ENCODE measurements at places on chromosomes 6 and 20. TPM values are rescaled to one million over a fixed set of nuclear protein-coding genes. Genes with fewer than 3 reads are reported as not detected.

The EFCAB8 gene
- total RNA-seq, result not detected

The PROKR2 gene
- not detected for total RNA-seq

The RAD21L1 gene
- total RNA-seq, result not detected

The SLC22A3 gene
- total RNA-seq, result 16.5 TPM

The BPIFB4 gene
- not detected for total RNA-seq

DNA sequence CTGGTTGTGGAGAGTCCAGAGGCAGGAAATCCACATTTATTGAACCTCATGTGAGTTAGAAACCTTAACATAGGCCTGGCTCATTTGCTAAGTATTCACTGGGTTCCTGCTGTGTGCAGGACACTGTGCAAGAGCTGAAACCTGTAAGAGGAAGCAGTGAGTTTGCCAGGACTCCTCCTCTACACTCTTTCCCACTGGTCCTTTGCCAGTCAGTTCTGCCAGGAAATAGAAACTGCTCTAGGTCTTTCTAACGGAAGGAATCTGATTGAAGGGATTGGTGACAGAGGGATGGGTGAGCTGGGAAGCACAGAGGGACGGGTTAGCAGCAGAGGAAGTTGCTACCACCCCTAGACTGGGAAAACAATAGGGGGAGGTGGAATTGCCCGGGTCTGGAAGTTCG, 234.2 kb upstream of the ECI2 start:
- H3K36me3 ChIP-seq, result no peaks in the 10 kb centered on the region
- no peaks in the 10 kb centered on the region for H3K27me3 ChIP-seq
- DNase-seq, result no peak
- H3K4me1 ChIP-seq, result peaks cover 9% of the 10 kb centered on the region
- H3K4me3 ChIP-seq, result no peak overlapping the region

GRCh38 chr20:6305536-6305935, 182.7 kb upstream of the FERMT1 start:
- no peak overlapping the region for H3K27ac ChIP-seq
- H3K27me3 ChIP-seq, result no peaks in the 10 kb centered on the region
- H3K4me3 ChIP-seq, result no peak overlapping the region
- H3K36me3 ChIP-seq, result no peaks in the 10 kb centered on the region
- no peaks in the 10 kb centered on the region for H3K4me1 ChIP-seq

DNA sequence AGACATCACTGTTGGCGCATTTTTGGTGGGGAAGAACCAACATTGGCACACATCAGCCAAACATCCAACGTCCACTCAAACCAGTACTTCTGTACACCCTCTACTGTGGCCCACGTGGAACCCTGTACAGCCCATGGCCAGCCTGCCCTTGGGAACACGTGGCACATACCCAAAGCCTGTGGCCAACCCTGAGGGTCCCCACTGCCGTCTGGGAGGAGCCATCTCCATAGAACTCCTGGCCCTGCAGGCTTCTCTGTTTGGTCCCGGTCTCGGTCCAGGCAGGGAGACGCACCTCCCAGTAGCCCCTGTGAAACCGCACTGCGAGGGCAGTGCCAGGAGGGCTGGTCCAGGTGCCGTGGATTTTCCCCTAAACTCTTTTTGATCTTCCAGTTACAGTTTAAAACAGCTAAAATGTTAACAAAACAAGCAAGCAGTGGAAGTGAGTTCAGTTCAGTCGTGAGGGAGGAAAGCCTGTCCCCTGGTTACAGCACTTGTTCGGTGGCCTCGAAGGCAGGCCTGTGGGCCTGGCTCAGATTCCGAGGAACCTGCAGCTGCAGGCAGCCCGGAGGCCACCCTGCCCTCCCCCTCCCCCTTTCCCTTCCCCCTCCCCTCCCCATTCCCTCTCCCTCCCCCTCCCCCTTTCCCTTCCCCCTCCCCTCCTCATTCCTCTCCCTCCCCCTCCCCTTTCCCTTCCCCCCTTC, 233.7 kb downstream of the DLL1 start:
- no peaks in the 10 kb centered on the region for H3K27me3 ChIP-seq
- no peaks in the 10 kb centered on the region for H3K36me3 ChIP-seq
- DNase-seq, result no peak
- no peaks in the 10 kb centered on the region for H3K4me1 ChIP-seq
- H3K27ac ChIP-seq, result no peak overlapping the region
- no peak overlapping the region for H3K4me3 ChIP-seq

- H3K4me1 ChIP-seq, result peaks cover 62% of the 10 kb centered on the region
- no peak for DNase-seq
- H3K36me3 ChIP-seq, result no peaks in the 10 kb centered on the region
- H3K4me3 ChIP-seq, result no peak overlapping the region
These were observed 78.6 kb downstream of the KIF13A start for GRCh38 chr6:17908831-17909230.

GRCh38 chr6:127266178-127266891, at the start of gene RNF146:
RNF146 (plus strand) TSS chr6:127266864; CDS start chr6:127280339, 13,475 bp downstream.
- peak within 1 kb of the TSS; percentile 95 for H3K4me3 ChIP-seq
- H3K27ac ChIP-seq, result peak within 1 kb of the TSS; percentile 99
- H3K4me1 ChIP-seq, result peaks cover 34% of the 10 kb centered on the region

DNA sequence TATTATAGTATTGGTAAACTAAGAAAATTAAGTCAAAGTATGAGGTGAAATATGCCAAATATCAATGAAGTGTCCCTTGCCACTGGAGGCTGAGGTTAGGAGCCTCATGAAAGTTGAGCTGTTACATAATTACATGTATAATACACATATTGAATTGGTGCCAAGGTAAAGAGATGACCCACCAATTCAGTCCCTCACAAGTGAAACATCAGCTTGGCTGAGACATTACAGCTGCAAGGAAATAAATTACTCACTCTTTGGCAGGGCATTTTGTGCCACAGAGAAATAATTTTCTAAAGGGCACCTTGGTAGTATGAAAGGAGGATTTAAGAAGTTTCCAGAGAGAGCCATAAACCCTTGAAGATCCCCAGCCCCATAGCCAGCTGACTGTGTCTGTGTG, 127.4 kb downstream of the ADGRG6 start:
- no peak for DNase-seq
- H3K4me1 ChIP-seq, result no peaks in the 10 kb centered on the region
- H3K27ac ChIP-seq, result no peak overlapping the region
- no peak overlapping the region for H3K4me3 ChIP-seq

DNA sequence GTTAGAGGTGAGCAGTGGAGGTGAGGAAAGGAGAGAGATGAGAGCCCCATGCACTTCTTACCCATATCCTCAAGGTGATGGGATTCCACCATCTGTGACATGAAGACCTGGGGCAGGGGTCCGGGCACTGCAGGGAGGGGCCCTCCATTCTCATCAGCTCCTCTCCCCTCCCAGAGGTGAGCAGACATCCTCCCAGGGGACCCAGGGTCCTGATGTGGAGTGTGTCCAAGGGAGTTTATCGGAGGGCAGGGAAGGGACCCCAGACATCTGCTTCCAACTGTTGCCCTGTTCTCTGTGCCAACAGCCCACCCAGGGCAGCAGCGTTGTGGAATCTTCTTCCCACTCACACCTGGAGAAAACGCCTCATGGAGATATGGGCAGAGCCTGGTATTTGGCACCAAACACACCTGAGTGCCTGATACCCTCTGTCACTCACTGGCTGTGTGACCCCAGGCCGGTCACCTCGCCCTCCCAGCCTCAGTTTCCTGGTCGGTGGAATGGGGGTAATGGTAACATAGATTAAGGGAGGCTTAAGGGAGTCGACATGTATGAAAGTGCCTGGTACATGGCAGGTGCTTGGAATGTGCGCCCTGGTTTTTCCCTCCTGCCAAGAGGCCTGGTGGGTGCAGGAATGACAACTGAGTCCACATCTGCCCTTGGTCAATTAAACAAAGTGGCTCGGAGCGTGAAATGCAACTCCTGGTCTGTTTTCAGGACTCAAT, 227.9 kb downstream of the PREX1 start:
- DNase-seq, result no peak
- H3K36me3 ChIP-seq, result no peaks in the 10 kb centered on the region
- no peak overlapping the region for H3K27ac ChIP-seq
- no peaks in the 10 kb centered on the region for H3K4me1 ChIP-seq
- H3K4me3 ChIP-seq, result no peak overlapping the region
- no peaks in the 10 kb centered on the region for H3K27me3 ChIP-seq

DNA sequence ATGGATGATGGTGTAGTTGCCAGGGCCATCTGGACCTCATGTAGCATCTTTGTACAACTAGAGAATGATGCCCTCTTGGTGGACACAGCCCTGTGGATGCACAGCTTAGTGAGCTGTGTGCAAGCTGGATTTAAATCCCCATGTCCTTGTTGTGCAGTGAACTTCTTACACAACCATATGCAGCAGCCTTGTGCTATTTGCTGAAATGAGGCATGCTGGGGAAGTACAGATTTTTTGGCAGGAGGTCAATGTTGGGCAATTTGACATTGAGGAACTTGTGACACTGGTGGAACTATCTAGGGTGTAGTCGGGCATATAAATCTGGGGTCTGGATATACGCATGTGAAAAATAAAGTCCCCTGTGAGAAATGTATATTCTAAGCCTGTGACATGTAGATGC, 5.8 kb upstream of the CDC5L start:
- DNase-seq, result no peak
- no peak overlapping the region for H3K4me3 ChIP-seq
- H3K27me3 ChIP-seq, result no peaks in the 10 kb centered on the region

- no peaks in the 10 kb centered on the region for H3K27me3 ChIP-seq
- H3K36me3 ChIP-seq, result no peaks in the 10 kb centered on the region
- DNase-seq, result no peak
- no peak overlapping the region for H3K27ac ChIP-seq
- H3K4me3 ChIP-seq, result no peak overlapping the region
These were observed 42.5 kb downstream of the MBOAT1 start for GRCh38 chr6:20169786-20170185.

DNA sequence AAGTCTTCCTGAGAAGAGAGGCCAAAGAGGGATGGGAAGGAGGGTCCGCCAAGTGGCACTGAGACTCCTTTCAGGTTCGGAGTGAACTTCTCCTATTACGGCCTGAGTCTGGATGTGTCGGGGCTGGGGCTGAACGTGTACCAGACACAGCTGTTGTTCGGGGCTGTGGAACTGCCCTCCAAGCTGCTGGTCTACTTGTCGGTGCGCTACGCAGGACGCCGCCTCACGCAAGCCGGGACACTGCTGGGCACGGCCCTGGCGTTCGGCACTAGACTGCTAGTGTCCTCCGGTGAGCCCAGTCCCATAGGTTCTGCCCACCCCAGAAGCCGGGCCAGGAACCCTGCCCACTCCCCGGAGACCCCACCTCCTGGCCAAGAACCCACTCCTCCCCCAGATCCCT, 4.1 kb downstream of the SLC22A7 start:
- no peaks in the 10 kb centered on the region for H3K4me1 ChIP-seq
- no peaks in the 10 kb centered on the region for H3K36me3 ChIP-seq
- no peaks in the 10 kb centered on the region for H3K27me3 ChIP-seq
- H3K27ac ChIP-seq, result no peak overlapping the region

GRCh38 chr6:162463576-162463975, 264.0 kb downstream of the PRKN start:
- H3K36me3 ChIP-seq, result no peaks in the 10 kb centered on the region
- H3K27me3 ChIP-seq, result no peaks in the 10 kb centered on the region
- H3K4me1 ChIP-seq, result no peaks in the 10 kb centered on the region
- H3K4me3 ChIP-seq, result no peak overlapping the region
- no peak overlapping the region for H3K27ac ChIP-seq
- DNase-seq, result no peak

- no peaks in the 10 kb centered on the region for H3K4me1 ChIP-seq
- H3K4me3 ChIP-seq, result no peak overlapping the region
- no peaks in the 10 kb centered on the region for H3K27me3 ChIP-seq
- no peaks in the 10 kb centered on the region for H3K36me3 ChIP-seq
- no peak overlapping the region for H3K27ac ChIP-seq
These were observed 127.6 kb upstream of the BTBD3 start for GRCh38 chr20:11790046-11790445.

GRCh38 chr20:49286689-49287551, 9.1 kb upstream of the ZNFX1 start:
- peaks cover 94% of the 10 kb centered on the region for H3K36me3 ChIP-seq
- H3K4me1 ChIP-seq, result peaks cover 33% of the 10 kb centered on the region
- no peak overlapping the region for H3K27ac ChIP-seq
- H3K4me3 ChIP-seq, result no peak overlapping the region
- H3K27me3 ChIP-seq, result no peaks in the 10 kb centered on the region

GRCh38 chr6:88008411-88008810, 39.2 kb upstream of the SPACA1 start:
- no peak overlapping the region for H3K27ac ChIP-seq
- H3K4me3 ChIP-seq, result no peak overlapping the region
- no peaks in the 10 kb centered on the region for H3K4me1 ChIP-seq

DNA sequence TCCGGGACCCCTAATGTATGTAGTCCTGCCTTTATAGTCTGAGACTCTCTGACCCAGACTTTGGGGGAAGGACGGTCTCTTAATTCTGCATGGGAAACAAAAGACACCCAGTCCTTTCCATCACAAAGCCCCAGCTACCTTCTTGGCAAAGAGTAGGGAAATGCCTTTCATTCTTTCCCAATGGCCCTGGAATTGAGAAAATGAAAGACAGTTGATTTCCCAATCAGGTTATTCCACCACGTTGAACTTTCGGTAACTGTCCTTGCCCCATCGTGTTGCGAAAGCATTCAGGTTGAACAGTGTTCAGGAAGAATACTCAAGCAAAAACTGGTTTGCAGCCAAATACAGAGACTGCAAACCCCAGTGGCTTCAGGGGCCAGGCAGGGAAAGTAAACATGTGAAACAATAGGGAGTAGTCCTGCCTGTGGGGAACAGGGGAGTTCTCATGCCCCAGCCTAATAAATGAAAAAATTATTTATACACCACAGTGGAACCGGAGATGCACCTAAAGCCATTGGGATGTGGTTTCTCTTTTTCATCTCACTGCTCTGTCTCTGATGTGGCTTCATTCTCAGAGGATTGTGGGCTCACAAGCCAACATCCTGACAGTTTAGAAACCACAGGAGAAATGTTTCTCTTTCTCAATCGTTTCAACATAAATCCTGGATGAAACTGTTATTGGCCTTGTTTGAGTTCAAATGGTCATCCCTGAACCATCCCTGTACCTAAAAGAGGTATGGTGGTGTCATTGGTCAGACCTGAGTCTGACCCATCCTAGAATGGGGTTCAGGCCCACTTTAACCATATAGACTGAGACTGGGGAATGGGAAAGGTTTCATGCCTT, 44.2 kb upstream of the SLC9A8 start:
- no peak overlapping the region for H3K4me3 ChIP-seq
- no peaks in the 10 kb centered on the region for H3K36me3 ChIP-seq
- no peaks in the 10 kb centered on the region for H3K27me3 ChIP-seq
- DNase-seq, result peak; percentile 90
- peaks cover 38% of the 10 kb centered on the region for H3K4me1 ChIP-seq

- DNase-seq, result no peak
- H3K27me3 ChIP-seq, result no peaks in the 10 kb centered on the region
- peak overlapping the region; percentile 17 for H3K27ac ChIP-seq
- H3K4me1 ChIP-seq, result peaks cover 16% of the 10 kb centered on the region
- no peak overlapping the region for H3K4me3 ChIP-seq
These were observed 60.5 kb upstream of the SLC22A23 start for GRCh38 chr6:3517350-3517749.

DNA sequence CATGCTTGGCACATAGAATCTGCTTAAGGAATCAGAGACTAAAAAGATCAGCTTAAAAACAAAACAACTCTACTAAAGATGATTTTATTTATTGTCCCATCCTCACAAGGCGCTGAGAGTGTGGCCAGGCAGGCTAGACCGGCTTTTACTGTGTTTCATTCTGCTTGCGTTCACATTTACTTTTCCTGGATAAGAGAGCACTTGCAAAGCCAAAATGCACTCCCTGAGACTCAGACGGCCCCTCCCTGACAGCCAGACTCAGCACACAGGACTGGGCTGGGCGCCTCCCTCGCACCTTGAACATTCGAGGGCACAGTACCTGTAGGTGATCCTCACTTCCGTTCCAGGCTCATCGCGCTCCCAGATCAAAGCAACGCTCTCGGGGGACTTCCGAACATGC, 10.2 kb downstream of the ACSS1 start:
- H3K36me3 ChIP-seq, result peaks cover 26% of the 10 kb centered on the region
- no peak overlapping the region for H3K4me3 ChIP-seq
- no peak overlapping the region for H3K27ac ChIP-seq
- DNase-seq, result no peak
- no peaks in the 10 kb centered on the region for H3K27me3 ChIP-seq
- peaks cover 89% of the 10 kb centered on the region for H3K4me1 ChIP-seq

Data from vagina (tissue), 2 donors.